ENCODE measurements at places on chromosomes 3 and 15. TPM values are rescaled to one million over a fixed set of nuclear protein-coding genes. Genes with fewer than 3 reads are reported as not detected.
A peak's percentile ranks its signal among the peaks of the same experiment; 100 is the strongest.

PTX3 gene
- 0.10 TPM for total RNA-seq

CNTN3 gene
- total RNA-seq, result not detected

CCR3 gene
- total RNA-seq, result not detected

PARP9 gene
- total RNA-seq, result 38.1 TPM

NPHP3 gene
- 16.7 TPM for total RNA-seq

ROBO1 gene
- total RNA-seq, result not detected

RTP3 gene
- not detected for total RNA-seq

C3orf20 gene
- total RNA-seq, result 0.07 TPM

GUCA1C gene
- not detected for total RNA-seq

CKMT1A gene
- total RNA-seq, result 0.33 TPM

DNA sequence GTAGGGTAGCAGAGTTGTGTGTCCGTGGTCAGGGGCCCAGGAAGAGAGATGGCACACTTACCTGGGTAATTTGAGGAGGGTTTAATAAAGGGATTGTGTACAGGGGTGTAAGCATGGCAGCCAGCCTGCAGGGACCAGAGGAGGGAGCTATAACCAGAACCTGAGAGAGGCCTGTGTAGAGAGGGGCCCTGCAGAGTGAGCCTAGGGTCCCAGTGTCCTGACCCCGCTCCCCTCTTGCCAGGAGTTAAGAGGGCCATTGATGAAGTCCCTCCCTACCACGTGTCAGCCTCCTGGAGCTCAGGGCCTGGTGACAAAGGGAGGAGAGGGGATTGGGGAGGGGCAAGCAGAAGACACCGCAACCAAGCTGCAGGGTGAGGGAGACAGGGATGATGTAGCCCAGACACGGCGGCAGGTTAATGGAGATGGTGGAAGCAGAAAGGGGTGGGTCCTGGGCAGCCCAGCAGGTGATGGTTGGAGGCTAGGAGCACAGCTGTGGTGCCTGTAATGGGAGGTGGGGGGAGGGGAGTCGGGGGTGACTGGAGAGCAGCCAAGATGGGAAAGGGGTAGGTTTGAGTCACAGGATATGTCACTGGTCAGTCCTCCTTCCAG lies 165.4 kb upstream of the TOPAZ1 start:
- no peaks in the 10 kb centered on the region for H3K4me1 ChIP-seq
- DNase-seq, result no peak
- no peak overlapping the region for H3K27ac ChIP-seq
- no peaks in the 10 kb centered on the region for H3K36me3 ChIP-seq
- no peak overlapping the region for H3K4me3 ChIP-seq
- peaks cover 3% of the 10 kb centered on the region for H3K27me3 ChIP-seq

DNA sequence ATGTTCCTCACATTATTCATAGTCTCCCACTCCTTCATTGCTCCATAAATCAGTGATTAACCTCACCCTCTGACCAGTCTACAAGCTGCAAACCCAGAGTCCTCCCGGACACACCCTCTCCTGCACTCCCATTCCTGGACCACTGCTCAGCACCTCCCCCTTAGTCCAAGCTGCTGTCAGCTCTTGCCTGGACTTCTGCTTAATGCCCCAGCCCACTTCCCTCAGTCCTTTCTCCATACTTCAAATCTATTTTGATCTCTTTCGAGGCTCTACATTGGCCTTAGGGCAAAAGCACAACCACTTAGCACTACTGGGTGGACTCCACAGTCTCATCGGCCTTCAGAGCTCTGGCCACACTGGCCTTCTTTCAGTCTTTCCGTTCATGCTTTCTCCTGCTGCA lies 79.4 kb upstream of the FAM98B start:
- no peak overlapping the region for H3K27ac ChIP-seq
- no peaks in the 10 kb centered on the region for H3K36me3 ChIP-seq
- no peak for DNase-seq

GRCh38 chr3:74129056-74129455 lies 485.4 kb downstream of the CNTN3 start:
- H3K27me3 ChIP-seq, result no peaks in the 10 kb centered on the region
- H3K27ac ChIP-seq, result no peak overlapping the region
- H3K4me1 ChIP-seq, result no peaks in the 10 kb centered on the region
- no peak for DNase-seq

GRCh38 chr3:128999102-128999501 lies 2.0 kb upstream of the EFCC1 start:
- peaks cover 33% of the 10 kb centered on the region for H3K4me1 ChIP-seq
- H3K4me3 ChIP-seq, result no peak overlapping the region
- no peak for DNase-seq
- H3K27me3 ChIP-seq, result peaks cover 27% of the 10 kb centered on the region
- H3K36me3 ChIP-seq, result no peaks in the 10 kb centered on the region

DNA sequence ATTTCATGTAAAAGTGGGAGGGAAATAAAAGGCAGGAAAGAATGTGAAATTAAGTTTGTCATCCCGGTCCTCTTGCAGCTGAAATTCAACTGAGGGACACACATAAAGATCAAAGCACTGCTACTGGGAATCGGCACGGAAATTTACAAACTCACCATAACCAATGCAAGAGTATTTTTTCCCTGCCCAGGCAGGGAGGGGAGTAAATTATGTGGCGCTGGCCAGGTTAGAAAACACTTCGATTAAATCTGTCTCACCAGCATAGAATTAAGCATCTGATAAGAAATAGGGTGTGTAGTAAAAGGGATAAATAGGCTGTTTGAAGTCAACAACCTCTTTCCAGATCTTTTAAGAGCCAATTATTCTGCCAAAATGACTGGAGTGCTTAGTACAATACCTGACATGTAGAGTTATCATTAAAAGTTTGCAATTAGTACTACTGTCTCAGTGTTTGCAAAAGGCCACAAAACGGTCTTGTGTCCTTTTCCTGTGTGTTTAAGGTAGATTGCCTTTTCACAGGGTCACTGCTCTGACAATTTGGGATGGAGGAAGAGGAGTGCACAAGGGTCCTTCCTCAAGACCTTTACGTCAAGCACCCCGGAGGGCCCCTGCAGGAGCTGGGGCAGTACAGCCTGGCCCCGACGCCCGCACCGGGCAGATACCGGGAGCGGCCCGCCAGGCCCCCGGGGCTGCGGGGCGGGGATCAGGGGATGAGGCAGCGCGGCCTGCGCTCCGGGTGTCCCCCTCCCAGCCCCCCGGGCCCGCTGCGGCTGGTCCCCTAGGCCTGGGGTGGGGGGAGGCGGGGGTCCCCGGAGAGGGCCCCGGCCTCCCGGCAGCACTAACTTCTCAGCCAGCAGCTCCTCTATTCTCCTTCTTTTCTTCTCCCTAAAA lies 651 bp downstream of the UBA3 start:
- no peaks in the 10 kb centered on the region for H3K27me3 ChIP-seq
- H3K36me3 ChIP-seq, result peaks cover 8% of the 10 kb centered on the region
- peak overlapping the region; percentile 78 for H3K4me3 ChIP-seq
- DNase-seq, result peak; percentile 25

- H3K4me1 ChIP-seq, result no peaks in the 10 kb centered on the region
- no peaks in the 10 kb centered on the region for H3K36me3 ChIP-seq
- H3K4me3 ChIP-seq, result no peak overlapping the region
- no peak overlapping the region for H3K27ac ChIP-seq
These were observed 70.7 kb upstream of the DCBLD2 start for GRCh38 chr3:98972155-98972554.

DNA sequence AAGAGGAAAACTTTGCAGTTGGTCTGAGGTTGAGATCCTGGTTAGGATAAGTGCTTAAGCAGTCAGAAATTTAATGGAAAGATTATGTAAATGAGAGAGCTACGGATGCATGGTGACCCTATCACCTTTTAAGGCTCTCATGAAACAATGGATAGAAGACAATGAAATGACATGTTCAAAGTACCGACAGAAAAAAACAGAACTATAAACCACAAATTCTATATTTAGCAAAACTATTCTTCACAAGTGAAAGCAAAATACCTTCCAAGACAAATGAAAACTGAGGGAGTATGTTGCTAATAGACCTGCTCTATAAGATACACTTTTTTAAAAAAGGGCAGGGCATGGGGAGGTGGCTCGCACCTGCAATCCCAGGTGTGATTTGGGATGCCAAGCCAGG lies 32.2 kb downstream of the DNAAF4 start:
- H3K27ac ChIP-seq, result no peak overlapping the region
- no peaks in the 10 kb centered on the region for H3K36me3 ChIP-seq
- no peaks in the 10 kb centered on the region for H3K27me3 ChIP-seq
- no peak for DNase-seq

- no peak overlapping the region for H3K27ac ChIP-seq
- peaks cover 31% of the 10 kb centered on the region for H3K4me1 ChIP-seq
- H3K27me3 ChIP-seq, result no peaks in the 10 kb centered on the region
These were observed 2.4 kb downstream of the RPL39L start for GRCh38 chr3:187136936-187137335.

- H3K27me3 ChIP-seq, result no peaks in the 10 kb centered on the region
- peaks cover 2% of the 10 kb centered on the region for H3K4me1 ChIP-seq
- no peak overlapping the region for H3K27ac ChIP-seq
- no peak overlapping the region for H3K4me3 ChIP-seq
These were observed 34.2 kb downstream of the ZNF654 start for GRCh38 chr3:88093266-88093665.

- no peak for DNase-seq
- peaks cover 2% of the 10 kb centered on the region for H3K36me3 ChIP-seq
- H3K4me1 ChIP-seq, result no peaks in the 10 kb centered on the region
- H3K4me3 ChIP-seq, result no peak overlapping the region
- peaks cover 33% of the 10 kb centered on the region for H3K27me3 ChIP-seq
These were observed 68.2 kb upstream of the THBS1 start for GRCh38 chr15:39512643-39513042.

DNA sequence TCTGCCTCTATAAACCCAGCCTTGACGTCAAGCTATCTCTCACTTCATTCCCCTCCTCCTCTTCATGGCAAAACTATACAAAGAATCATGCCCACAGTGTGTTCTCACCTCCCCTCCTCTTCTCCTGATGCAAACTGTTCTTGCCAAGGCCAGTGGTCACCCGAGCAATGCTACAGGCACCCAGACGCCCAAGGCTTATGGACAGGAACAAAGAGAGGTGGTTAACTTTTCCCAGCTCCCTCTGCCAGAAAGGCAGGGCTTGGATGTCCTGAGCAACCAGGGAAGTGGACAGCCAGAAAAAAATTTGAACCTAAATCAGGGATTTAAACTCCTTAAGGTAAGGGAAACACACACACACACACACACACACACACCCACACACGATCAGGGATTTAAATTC lies 5.1 kb downstream of the SLC41A3 start:
- H3K4me1 ChIP-seq, result peaks cover 5% of the 10 kb centered on the region
- H3K27me3 ChIP-seq, result no peaks in the 10 kb centered on the region
- no peak overlapping the region for H3K4me3 ChIP-seq

DNA sequence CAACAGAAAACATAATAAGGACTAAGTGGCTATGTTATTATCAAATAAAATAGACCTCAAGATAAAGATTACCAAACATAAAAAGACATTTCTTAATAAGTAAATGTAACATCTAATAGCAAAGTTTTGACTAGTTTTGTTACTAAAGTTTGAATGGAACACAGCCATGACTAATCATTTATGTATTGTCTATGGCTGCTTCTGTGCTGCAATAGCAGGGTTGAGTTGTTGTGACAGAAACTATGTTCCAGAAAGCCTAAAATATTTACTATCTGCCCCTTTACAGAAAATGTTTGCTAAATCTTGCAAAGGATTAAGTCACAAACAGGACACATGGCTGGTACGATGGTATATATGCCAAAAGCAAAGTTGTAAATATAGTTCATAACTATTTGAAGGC lies 37.9 kb upstream of the MYH15 start:
- DNase-seq, result no peak
- H3K27me3 ChIP-seq, result no peaks in the 10 kb centered on the region
- H3K36me3 ChIP-seq, result peaks cover 28% of the 10 kb centered on the region

DNA sequence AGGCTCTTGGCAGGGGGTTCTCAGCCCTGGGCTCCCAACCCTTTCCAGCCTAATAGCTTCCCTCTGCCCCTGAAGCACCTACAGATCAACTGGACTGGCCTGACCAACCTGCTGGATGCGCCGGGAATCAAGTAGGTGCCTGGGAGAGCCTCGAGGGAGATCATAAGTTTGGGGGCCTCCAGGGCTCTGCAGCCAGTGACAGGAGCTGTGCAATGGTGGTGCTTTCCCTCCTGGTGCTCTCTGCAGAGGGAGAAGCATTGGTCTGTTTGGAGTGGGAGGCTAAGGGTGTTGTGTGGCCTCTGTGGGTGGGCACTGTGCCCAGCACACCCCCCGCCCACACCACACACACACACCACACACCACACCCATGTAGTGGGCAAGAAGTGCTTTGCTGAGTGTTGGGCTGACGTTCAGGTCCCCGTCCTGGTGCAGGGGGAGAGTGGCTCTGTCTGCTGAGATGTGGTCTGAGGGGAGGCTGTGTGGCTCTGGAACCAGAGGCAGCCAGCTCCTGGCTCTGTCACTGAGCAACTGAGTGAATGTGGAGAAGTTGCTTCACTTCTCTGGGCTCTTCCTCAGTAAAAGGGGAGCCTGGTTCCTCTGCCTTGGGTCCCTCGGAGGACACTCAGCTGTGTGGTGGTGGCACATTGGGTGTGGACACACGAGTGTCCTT lies 26.3 kb downstream of the ESYT3 start:
- H3K27me3 ChIP-seq, result peaks cover 2% of the 10 kb centered on the region
- H3K4me1 ChIP-seq, result peaks cover 7% of the 10 kb centered on the region
- H3K36me3 ChIP-seq, result no peaks in the 10 kb centered on the region
- H3K4me3 ChIP-seq, result no peak overlapping the region
- no peak for DNase-seq
- no peak overlapping the region for H3K27ac ChIP-seq

GRCh38 chr3:95082191-95082590 lies 1019.3 kb downstream of the NSUN3 start:
- H3K27ac ChIP-seq, result no peak overlapping the region
- no peak for DNase-seq
- H3K27me3 ChIP-seq, result no peaks in the 10 kb centered on the region
- H3K36me3 ChIP-seq, result no peaks in the 10 kb centered on the region
- H3K4me1 ChIP-seq, result no peaks in the 10 kb centered on the region

GRCh38 chr3:98531622-98532274 lies at the start of gene GPR15:
GPR15 (plus strand) TSS chr3:98531978; CDS start chr3:98532034, 56 bp downstream.
- peak within 1 kb of the TSS; percentile 50 for H3K27ac ChIP-seq
- no peak for DNase-seq
- peaks cover 10% of the 10 kb centered on the region for H3K36me3 ChIP-seq
- peaks cover 32% of the 10 kb centered on the region for H3K4me1 ChIP-seq
- no peaks in the 10 kb centered on the region for H3K27me3 ChIP-seq

DNA sequence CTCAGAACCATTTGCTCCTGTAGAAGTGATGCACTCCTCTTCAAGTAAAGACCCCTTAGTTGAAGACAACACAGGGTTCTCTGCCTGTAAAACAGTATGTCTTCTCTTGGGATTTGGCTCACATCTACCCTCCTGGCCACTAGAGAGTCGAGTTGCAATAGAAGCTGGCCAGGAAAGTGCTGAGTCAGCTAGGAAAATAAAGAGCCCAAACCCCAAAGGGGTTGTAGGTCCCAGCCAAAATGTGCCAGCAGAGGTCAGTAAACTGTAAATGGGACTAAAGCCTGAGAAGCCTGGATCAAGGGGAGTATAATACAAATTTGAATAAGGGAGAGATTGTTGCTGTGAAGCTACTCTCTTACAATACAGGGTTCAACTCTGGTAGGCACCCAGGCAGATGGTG lies 37.2 kb upstream of the THBS1 start:
- H3K4me1 ChIP-seq, result no peaks in the 10 kb centered on the region
- no peak overlapping the region for H3K4me3 ChIP-seq
- H3K27ac ChIP-seq, result no peak overlapping the region
- DNase-seq, result no peak
